ENCODE measurements at places on chromosomes 4 and X.

DNA sequence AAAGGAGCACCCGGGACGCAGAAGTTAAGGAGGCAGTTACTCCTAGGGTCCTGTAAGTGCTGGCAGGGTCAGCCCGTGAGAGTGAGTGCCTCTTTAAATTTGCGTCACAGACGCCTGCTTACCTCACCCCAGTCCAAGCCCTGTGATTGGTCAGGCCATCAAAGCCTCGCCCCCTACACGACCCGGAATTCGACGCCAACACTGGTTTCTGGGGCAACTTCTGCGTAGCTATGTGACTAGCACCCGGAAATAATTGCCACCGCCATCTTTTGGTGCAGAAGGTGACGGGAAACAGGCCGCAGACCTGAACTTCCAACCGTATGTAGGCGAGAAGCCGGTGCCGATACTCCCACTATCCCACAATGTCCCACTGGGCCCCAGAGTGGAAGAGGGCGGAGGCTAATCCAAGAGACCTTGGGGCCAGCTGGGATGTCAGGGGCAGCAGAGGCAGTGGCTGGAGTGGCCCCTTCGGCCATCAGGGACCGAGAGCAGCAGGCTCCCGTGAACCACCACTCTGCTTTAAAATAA is at the start of gene DDX53:
Gene DDX53, plus strand, starts transcription at position 265 of the 528 bp plus-strand sequence. Its CDS starts 98 bp downstream, at position 363.
- H3K36me3 ChIP-seq = no peaks in the 10 kb centered on the region
- H3K27ac ChIP-seq = no peak within 1 kb of the TSS
- peaks cover 7% of the 10 kb centered on the region for H3K27me3 ChIP-seq
- no peak for ATAC-seq

DNA sequence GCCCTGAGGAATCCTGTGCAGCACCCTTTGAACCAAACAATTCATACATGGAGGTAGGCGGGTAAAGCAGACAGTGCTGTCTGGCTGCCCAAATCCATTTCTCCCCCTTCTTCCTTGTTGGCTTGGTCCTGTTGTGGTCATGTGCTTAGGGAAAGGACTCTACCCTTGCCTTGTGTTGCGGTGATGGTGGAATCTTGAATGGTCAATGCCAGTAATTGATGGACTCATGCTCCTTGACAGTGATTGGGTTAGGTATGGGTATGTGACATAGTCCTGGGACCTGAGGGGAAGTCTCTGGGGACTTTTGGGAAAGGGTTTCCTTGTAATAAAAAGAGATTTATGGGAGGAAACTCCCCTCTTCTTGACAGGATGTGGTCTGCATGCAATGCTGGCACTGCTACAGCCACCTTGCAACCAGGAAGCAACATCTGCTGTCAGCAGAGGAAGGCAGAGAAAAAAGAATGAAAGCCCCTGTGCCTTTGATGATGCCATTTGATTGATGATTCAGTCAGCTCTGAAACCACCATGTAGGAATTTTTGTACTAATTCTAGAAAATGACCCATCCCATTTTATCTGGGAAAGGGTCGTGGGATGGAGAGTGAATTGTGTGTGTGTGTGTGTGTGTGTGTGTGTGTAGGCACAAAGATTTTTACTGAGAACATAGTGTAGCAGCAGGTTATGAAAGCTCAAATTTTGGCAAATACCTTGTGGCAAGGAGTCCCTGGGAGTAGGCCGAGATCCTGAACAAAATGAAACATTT is 30.0 kb upstream of the HUWE1 start:
- no peaks in the 10 kb centered on the region for H3K36me3 ChIP-seq
- H3K27me3 ChIP-seq = no peaks in the 10 kb centered on the region
- H3K4me1 ChIP-seq = peaks cover 44% of the 10 kb centered on the region
- ATAC-seq = peak; percentile 69
- H3K4me3 ChIP-seq = peak overlapping the region; percentile 76
- H3K27ac ChIP-seq = peak overlapping the region; percentile 98

DNA sequence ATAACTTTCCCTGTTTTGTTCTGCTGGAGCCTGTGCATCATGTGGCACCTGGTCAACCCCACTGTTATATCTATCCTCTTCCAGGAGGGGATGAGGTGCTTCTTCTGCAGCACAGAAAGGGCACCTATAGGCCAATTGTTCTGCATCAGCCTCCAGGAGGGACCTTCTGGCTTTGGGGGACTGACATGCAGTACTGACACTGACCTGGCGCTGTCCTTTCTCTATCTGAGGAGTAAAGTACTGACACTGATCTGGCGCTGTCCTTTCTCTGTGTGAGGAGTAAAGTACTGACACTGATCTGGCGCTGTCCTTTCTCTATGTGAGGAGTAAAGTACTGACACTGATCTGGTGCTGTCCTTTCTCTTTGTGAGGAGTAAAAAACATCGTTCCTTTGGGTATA is 498.4 kb downstream of the PACRGL start:
- no peak for ATAC-seq
- H3K27ac ChIP-seq = no peak overlapping the region
- H3K27me3 ChIP-seq = no peaks in the 10 kb centered on the region
- H3K4me1 ChIP-seq = no peaks in the 10 kb centered on the region

GRCh38 chrX:43720961-43721360 is 64.9 kb downstream of the MAOA start:
- H3K4me3 ChIP-seq = no peak overlapping the region
- H3K36me3 ChIP-seq = no peaks in the 10 kb centered on the region
- H3K27ac ChIP-seq = no peak overlapping the region
- H3K4me1 ChIP-seq = no peaks in the 10 kb centered on the region
- ATAC-seq = no peak

DNA sequence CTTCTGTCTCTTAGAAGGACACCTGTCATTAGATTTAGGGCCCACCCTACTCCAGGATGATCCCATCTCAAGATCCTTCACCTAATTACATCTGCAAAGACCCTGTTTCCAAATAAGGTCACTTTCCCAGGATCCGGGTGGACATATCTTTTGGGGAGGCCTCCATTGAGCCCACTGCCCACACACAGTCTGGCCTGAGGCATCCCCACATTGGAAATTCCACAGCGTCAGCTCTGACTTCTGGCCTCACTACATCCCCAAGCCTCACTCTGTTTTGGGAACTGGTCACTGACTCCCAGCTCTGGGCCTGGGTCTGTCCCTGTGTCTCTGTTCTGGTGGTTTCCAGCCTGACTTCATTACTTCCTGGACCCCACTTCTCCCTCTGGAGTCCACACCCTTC is 285.5 kb downstream of the CRLF2 start:
- no peaks in the 10 kb centered on the region for H3K4me1 ChIP-seq
- no peaks in the 10 kb centered on the region for H3K36me3 ChIP-seq
- H3K27ac ChIP-seq = no peak overlapping the region
- no peak overlapping the region for H3K4me3 ChIP-seq
- H3K27me3 ChIP-seq = no peaks in the 10 kb centered on the region

DNA sequence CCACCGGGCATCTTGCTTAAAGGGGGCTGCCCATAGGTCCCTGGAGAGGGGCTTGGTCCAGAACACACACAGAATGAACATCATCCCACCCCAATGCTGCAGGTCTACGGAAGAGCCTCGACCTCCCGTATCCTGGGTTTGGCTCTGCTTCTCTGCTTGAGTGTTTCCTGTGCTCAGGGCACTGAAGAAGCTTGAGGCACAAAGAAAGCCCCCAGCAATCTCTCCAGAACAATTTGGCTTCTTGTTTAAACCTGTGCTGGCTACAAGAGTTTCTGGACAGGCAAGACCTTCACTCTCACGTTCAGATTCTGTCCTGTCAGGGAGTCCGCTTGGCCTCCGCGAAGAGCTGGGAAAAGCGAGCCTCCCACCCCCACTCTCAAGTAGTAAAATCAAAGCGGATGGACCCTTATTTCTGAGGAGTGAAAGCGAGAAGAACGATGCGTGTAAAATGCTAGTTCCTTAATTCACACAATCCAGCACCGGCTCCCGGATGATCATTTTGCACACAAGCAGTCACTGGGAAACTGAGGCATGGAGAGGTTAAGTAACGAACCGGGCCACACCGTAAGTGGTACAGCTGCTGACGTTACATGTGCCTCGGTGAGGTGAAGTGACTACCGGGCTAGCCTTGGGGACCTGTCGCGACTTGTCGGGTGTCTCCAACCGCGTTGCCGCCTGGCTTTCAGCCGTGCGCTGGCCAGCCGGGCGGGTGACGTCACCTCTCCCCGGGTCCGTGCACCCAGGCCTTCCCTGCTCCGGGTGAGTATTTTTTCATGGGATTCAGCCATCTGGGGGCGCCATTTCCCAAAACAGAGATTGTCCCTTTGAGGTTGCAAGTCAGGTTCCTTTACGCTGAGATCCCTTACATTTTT is 3.1 kb upstream of the SFRP2 start:
- H3K4me3 ChIP-seq = peak overlapping the region; percentile 78
- H3K4me1 ChIP-seq = peaks cover 53% of the 10 kb centered on the region
- no peak for ATAC-seq

DNA sequence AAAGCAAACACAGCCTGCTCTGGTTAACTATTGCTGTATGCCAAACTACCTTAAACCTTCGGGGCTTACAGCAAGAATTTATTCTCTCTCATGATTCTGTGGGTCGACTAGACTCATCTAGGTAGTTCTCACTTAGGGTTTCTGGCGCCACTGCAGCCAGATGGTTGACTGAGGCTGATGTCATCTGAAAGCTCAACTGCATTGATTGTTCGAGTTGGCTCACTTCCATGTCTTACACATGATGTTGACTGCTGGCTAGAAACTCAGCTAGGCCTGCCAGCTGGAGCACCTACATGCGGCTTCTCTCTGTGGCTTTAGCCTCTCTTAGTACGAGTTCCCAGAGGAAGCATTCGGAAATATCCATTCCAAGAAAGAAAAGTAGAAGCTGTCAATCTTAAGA is 103.2 kb downstream of the SRPX start:
- no peak overlapping the region for H3K4me3 ChIP-seq
- ATAC-seq = no peak
- no peak overlapping the region for H3K27ac ChIP-seq
- no peaks in the 10 kb centered on the region for H3K36me3 ChIP-seq
- H3K4me1 ChIP-seq = no peaks in the 10 kb centered on the region

DNA sequence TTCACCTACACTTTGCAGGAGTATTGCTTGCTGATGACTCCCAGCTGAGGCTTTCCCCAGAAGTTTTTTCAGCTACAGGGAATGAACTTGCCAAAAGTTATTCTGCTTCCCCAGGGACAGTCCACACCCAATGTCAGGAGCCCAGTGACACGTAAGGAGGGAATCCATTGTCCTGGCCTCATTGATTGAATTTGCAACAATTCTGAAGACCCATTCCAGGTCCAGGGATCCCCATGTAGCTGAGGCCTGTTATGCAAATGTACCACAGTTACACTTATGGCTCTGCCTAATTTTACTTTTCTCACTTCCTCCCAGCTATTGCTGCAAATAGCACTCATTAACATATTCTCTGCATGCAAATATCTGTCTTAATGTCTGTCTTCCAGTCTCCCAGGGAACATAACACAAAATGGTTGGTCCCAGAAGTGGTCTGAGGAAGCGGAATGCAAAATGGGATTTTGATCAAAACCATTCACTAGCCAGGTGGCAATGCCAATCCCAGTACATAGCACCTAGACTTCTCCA is 113.7 kb upstream of the ACTRT1 start:
- H3K27me3 ChIP-seq = no peaks in the 10 kb centered on the region
- no peak overlapping the region for H3K27ac ChIP-seq
- ATAC-seq = no peak
- H3K36me3 ChIP-seq = no peaks in the 10 kb centered on the region
- no peak overlapping the region for H3K4me3 ChIP-seq

Data from stimulated activated memory B cell treated with anti-CD40 and anti-IgM and Interleukin-4, amounts not matched to agents 10 μg/mL and 1 μg/mL and 100 μg/mL, for 72 hours (primary cell).